ENCODE measurements at places on chromosomes 7 and 10.

DNA sequence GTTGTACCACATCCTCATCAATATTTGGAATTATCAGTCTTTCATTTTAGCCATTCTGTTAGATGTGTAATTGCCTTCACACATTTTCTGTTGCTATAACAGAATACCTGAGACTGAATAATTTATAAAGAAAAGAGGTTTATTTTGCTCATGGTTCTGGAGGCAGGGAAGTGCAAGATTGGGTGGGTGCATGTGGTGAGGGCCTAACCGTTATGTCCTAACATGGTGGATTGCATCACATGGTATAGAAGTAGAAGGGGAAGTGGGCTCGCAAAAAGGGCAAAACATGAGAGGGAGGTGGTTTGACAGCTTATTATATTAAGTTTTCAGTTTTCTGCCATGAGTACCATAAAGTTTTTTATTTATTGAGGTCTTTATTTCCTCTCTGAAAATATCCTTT, 452.0 kb downstream of the ARL4A start:
- peak; percentile 63 for DNase-seq

- DNase-seq, result no peak
Measured at GRCh38 chr7:101554584-101555268, 74.4 kb downstream of the MYL10 start.

DNA sequence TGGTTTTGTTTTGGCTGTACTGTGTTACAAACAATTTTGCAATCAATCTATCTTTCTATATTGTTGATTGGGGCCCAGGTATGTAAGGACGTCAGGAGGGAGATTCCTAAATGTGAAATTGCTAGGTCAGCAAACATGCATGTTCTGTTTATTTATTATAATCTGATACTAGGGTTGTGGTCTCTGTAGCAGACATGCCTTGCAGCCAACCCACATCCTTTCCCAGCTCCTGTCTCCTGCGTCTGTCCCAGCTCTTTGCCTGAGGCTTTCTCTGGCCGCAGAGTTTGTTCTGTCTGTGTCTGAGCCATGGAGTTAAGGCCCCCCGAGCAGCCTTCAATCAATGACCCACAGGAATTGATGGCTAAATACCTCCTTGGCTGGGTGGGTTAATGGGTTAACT, 124.0 kb upstream of the ZEB1 start:
- DNase-seq, result no peak

- DNase-seq, result peak; percentile 74
Measured at GRCh38 chr7:151756076-151756731, 120.7 kb downstream of the PRKAG2 start.

DNA sequence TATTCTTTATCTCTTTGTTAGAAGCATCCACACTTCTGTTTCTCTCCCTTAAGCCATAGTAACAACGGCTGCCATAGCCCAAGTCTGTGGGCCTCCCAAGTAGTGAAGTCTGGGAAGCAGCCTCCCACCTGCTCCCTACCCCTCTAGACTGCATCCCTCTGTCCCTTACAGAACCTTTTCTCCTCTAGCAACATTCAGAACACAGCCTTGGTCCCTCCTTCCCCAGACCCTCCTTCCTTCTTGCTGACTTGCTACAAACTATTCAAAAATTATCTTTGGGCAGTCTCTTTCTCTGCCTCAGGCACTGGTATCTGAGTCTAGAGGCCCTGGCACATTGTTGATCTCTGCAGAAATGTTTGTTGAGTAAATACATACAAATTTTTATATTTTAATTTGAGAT, 2.3 kb upstream of the NYAP1 start:
- no peak for DNase-seq

GRCh38 chr7:134870156-134870555, 90.7 kb downstream of the CALD1 start:
- no peak for DNase-seq

DNA sequence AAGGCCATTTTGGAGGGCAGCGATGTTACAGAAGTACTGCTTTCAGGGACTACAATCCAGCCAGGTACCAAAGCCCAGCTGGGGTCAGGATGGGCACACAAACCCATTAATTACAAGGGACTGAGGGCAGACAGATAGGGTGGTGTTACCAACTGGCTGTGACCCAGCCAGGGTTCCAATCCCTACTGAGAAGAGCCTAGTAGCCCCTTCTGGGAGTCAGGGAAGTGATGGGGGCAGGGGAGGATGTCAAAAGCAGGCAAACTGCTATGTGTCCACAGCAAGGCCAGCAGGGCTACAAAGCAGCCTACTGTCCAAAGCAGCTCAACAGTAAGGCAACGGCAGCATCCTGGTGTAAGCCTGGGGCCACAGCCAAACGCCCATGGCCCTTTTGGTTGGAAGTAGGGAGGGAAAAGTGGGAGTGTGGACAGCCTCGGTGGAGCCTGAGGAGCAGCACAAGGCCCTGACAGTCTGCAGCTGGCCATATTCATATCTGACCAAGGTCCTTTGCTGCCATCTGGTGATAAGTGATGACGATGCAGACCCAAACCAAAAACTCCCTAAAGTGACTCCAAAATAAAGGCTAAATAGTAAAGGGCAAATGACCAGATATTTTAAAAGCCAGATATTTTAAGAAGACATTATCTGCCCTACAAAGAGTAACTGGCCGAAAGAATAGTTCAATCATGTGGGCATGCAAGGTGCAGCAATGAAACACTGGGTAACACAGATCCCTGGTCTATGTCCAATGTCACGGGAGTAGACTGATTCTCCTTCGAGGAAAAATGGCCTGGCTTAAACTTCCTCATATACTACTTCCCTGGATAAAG, 56.9 kb downstream of the XPNPEP1 start:
- DNase-seq, result peak; percentile 31

DNA sequence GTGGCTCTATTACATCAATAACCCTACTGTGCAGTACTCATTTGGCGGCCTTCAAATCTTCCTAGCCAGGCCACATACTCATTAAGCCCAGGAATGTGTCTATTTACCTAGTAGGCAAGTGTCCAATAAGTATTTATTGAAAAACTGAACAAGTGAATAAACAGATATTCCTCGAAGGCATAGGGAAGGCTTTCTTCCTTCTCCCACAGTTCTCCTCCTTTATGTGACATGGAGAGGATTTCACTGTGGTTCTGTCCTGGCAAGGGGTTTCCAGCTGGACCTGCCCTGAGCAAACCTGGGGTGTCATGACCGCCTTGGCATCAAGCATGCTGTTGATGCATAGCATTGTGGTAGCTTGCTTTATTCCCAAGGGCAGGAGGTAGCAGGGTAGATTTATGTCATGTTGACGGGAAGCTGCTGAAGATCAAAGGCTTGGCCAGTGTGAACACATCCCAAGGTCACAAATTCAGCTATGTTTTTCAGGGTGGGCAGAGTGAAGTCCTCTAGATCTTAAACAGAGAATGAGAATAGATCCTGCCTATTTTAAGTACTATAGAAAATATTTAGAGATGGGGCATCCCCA, 195.1 kb downstream of the INHBA start:
- no peak for DNase-seq

- peak; percentile 49 for DNase-seq
Measured at GRCh38 chr10:104274762-104275721, 6.1 kb downstream of the GSTO2 start.

- DNase-seq, result peak; percentile 3
Measured at GRCh38 chr7:109641445-109641844, 1071.8 kb downstream of the DNAJB9 start.

DNA sequence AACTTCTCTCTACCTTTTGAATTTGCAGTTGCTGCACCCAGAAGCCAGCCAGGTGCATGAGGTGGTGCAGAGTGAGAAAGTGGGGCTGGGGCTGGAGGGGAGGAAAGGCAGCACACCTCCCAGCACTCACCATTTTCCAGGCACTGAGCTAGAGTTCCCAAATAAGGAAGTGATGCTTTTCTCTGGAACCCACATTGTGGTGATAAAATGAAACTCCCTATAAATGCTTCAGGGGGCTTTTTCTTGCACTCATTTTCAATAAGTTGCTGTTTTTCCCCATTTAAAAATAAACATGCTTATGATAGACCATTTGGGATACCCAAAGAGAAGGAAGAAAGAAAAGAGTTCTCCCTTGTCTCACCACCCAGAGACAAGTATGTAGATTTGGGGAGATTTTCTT, 42.8 kb upstream of the TNS3 start:
- DNase-seq, result no peak

DNA sequence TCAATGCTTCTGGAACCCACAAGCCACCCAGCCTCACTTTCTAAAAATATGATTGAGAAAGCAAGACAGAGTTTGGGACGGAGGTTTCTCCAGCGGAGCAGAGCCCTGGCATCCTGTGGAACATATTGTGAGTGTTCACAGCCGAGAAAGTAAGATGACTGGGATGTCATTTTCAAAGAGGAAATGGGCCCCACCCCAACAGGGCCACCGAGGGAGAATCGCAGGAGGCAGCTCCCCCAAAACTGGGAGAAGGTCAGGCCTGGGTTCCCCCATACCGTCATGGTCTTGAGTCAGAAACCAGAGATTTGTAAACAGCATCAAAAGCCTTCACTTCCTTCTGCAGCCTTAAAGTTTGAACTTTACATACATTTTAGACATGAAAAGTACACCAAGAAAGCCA, 560.0 kb downstream of the PTPRN2 start:
- DNase-seq, result no peak

DNA sequence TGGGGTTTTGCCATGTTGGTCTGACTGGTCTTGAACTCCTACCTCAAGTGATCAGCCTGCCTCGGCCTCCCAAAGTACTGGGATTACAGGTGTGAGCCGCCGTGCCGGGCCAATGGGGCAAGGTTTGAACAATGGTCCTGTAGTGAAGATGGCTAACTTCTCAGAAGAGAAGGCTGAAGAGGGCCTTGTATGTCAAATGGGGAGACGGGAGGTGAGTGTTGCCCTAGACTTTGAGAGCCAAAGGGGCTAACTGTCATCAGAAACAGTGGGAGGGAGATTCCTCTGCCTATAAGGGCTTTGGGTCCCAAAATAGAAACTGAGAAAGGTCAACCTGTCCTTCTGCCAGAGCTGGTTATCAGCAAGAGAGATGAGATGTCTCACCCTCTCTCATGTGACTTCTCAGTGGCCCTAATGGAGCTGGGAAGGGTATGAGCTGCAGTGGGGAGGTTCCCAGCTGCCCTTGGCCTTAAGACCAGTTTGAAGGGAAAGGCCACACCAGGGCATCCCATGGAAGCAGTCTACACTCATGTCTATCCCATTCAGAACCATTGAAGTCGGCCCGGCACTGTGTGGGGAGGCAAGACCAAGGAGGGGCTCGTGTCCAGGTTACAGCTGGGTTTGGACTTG, 1.3 kb upstream of the SAMD8 start:
- DNase-seq, result no peak

DNA sequence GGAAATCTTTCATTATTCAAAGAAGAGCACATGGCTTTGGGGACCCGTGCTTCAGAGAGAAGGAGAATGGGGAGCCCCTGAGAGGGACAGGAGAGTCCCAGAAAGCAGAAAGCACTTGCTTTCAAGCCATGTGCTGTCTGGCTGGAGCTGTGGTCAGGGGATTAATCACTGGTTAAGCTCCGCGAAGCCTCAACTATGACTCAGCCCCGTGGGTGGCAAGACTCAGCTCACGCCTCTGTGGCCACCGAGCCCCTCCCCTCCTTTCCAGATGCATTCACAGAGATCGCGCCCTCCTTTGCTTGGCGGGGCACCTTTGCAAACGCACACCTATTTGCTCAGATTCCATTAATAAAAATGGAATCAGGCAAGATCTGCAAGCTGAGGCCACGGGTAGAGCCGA, 202.9 kb upstream of the TCERG1L start:
- peak; percentile 73 for DNase-seq

DNA sequence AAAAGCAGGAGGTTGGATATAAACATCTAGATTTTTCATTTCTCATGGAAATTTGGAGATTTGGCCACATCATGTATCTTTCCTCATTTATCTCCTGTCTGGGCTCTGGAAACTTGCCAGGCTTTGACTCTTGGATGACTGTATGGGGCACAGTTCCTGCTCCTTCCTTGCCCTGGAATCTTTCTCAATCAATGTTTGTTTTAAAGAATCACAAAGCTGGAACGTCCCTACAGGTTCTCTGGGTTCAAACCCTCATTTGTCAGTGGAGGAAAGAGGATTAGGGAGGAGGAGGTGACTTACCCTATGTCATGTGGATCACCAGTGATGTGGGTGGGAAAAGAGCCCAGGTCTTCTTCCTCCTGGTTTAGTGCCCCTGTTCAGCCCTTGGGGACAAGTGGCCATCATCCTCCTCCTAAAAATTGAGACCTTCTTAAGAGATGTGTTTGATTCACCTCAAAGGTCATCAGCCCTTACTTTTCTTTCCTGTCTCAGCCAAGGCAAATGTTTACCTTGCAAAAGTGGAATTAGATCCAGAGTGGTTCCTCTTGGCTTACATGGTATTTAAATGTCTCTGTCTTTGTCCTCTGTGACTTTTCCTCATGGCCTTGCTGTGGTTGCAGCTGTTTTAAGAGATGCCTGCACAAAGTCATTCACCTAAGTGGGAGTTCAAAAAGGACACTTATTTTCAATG, 38.8 kb upstream of the PDZD8 start:
- no peak for DNase-seq

- DNase-seq, result no peak
Measured at GRCh38 chr7:142813226-142813625, 41.6 kb upstream of the EPHB6 start.

DNA sequence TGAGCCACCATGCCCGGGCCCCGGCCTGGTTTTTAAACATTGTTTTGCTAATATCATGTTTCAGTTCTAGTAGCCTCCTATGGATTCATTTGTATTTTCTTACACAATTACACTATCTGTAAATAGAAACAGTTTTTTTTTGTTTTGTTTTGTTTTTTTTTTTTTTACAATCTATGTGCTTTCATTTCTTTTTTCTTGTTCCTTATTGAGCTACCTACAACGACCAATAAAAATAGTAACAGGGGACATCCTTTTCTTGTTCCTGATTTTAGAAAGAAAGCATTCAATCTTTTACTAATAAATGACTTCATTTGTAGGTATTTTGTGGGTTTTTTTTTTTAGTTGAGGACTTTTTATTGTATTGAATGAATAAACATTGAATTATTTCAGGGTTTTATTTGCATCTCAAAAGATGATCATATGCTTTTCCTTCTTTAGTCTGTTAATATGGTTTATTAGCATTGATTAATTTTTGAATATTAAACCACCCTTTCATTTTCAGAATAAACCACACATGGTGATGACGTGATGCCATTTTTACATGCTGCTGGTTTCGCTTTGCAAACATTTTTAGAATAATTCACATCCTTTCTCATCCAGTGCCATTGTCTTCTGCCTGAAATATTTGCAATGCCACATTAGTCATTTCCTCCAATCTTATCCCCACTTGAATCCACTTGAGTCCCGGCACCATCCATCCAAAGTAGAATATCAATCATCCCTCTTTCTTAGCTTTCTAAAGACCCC, 18.1 kb upstream of the AKR1E2 start:
- DNase-seq, result no peak

DNA sequence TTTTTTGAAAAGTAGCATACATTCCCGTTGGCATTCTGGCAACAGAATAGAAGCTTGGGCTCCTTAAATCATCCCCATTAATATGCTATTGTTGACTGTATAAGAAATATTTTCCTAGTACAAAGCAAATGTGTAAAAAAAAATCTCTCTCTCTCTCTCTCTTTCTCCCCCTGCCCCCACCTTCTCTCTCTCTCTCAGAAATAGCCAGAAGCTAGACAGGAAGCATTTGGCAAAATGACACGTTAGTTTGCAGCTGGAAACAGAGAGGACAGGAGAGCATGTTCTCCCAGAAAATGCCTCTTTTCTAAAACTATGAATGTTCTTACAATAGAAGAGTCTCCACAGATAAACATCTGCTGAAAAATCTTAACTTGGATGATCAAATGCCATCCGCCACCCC, 59.6 kb upstream of the AKR1E2 start:
- DNase-seq, result no peak

GRCh38 chr10:4213441-4213840, 428.4 kb upstream of the KLF6 start:
- no peak for DNase-seq

GRCh38 chr10:86286236-86287109, 80.1 kb downstream of the GRID1 start:
- DNase-seq, result no peak

GRCh38 chr10:35875016-35875676, 233.1 kb upstream of the FZD8 start:
- DNase-seq, result no peak

Data from NB4 (cell line).